ENCODE measurements at places on chromosomes 3 and 15.

DNA sequence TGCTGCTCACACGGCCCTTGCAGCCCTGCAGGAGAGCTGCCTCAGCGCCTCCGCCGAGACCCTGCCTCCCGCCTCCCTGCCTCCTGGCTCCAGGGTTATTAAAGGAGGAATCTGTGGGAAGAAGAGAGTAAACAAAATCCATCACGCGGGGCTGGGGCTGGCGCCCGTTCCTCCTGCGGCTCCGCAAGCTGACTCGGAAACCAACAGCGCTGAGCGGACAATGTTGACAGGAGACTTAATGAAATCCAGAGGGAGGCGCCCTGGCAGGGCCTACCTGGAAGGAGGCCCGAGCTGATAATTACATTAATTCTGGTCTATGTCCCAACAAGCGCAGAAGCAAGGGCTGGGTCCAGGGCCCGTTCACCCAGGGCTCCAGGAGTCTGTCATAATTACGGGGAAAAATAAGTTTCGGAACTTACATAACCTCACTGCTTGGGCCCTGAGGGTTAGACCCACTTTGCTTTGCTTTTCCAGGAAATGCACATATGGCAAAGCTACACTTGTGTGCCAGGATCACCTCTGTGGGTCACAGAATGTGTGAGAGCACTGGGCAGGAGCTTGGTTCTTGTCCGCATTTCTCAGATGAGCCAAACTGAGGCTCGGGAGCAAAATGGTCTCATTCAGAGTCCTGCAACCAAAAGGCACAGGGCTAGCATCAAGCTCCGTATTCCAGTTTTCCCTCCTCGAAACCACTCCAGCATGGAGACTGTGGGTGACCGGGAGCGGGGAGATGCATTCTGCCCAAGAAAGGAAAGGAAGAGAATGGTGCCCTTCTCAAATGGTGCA is 43.8 kb upstream of the SLC6A6 start:
- no peak for DNase-seq

DNA sequence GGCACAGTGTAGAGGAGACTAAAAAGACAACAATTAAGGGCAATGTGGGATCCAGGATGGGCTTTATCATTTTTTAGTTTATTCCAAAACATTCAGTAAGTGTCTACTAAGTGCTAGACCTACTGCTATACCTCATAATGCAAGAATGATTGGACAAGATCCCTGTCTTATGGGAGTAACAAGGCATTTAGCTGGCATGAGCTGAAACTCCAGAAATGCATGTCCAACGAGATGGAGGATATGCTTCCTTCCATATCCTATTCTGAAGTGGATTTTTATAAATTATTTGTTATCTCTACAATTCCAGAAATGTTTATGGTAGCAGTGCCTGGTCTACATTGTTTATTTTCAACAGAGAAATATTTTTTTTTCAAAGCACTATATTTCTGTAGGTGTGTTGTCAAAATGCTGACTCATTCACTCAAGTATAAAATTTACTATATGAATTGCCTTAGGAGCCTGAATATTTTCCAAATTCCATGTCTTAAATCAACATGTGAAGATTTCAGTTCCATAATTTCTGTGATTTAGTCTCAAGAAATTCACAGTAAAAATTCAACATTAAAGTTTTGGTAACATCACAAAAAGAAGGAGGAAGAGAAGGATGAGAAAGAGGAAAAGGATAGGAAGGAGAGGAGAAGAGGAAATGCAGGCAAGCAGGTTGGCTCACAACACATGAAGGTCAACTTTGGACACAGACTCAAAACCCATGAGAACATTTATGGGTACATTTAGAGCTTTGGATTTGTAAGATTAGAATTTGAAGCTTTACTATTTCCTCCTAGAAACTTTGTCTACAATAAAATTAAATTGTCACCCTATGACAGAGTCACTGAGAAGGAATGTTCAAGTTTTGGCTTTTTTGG is 88.6 kb downstream of the P3H2 start:
- DNase-seq: no peak

DNA sequence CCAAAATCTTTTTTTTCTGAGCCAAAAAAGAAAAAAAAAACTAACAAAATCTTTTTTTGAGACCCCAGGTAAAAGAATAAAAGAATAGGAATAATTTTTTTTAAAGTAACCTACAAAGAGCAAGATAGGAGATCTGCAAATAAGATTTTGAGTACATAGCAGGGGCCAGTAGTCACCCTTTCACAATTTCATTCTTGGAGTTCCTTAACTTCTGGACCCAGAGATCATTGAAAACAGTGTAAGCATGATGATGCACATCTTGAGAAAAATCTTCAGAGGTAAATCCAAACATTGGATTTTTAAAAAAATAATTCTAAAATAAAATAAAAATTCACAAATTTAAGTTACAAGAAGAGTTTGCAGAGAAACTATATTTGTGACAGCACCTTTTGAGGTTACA is 18.8 kb downstream of the TFRC start:
- no peak for DNase-seq

DNA sequence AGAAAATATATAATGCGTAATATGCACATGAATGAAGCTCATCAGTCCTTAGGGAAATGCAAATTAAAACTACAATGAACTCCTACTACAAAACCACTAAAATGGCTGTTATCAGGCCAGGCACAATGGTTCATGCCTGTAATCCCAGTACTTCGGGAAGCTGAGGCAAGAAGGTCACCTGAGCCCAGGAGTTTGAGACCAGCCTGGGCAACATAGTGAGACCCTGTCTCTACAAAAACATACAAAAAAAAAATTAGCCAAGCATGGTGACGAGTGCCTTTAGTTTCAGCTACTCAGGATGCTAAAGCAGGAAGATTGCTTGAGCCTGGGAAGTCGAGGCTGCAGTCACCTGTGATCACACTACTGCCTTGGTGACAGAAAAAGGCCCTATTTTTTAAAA is 85.2 kb downstream of the MAP4 start:
- DNase-seq: no peak

GRCh38 chr3:11116336-11117059 is 37.8 kb upstream of the HRH1 start:
- DNase-seq: no peak

- no peak for DNase-seq
Measured at GRCh38 chr3:150682279-150682678, 21.4 kb downstream of the ERICH6 start.

DNA sequence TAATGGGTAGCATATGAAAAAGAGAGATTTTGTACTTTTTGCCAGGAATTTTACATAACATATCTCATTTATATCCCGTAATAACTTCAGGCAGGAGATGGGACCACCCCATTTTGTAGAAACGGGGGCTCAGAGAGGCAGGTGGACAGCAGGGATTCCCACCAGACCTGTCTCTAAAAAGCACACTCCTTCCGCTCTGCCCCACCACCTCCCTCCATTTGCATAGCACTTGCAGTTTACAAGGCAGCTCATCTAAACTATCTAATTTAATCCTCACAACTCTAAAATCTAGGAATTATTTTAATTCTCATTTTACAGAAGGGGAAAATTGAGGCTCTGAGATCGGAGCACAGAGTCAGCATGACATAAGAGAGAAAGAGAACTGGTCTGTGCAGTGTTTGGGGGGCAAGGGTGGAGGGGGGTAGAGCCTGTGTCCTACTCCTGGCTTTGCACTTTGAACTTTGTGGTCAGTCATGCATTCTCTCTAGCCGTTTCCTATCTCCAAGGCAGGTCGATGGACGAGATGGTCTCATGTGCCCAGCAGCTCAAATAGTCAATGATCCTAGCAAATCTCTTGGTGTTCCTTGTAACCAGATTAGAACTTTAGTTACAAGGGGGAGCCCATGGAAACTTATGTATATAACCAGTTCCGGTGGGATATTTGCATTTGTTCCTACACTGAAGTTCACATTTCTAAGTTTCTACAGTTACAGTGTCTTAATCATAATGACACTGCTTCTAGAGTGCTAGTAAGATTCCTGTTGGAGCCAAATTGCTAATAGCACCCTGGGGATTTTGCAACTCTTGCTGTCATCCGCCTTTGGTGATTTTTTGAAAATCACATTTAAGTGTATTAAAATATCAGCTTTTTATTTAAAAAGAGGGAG is 18.6 kb downstream of the CRYGS start:
- DNase-seq: no peak

GRCh38 chr3:111418391-111418790 is 123.6 kb upstream of the CD96 start:
- DNase-seq: no peak

DNA sequence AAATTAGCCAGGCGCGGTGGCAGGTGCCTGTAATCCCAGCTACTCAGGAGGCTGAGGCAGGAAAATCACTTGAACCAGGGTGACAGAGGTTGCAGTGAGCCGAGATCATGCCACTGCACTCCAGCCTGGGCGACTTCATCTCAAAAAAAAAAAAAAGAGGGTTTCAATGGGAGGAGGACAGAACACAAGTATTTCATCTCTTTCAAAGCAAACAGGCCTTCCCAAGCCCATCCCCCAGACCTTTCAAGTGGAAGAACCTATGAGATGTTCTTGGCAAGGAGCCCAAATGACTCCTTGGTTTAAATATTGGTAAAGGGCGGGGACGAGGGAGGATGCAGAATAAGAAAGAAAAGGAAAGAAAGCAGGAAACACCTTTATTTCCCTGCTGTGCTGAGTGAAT is 62.2 kb upstream of the MCF2L2 start:
- DNase-seq: peak; percentile 13

GRCh38 chr3:178195824-178196223 is 340.4 kb upstream of the KCNMB2 start:
- DNase-seq: no peak

GRCh38 chr3:69716119-69716518 is 23.1 kb upstream of the MITF start:
- DNase-seq: no peak

DNA sequence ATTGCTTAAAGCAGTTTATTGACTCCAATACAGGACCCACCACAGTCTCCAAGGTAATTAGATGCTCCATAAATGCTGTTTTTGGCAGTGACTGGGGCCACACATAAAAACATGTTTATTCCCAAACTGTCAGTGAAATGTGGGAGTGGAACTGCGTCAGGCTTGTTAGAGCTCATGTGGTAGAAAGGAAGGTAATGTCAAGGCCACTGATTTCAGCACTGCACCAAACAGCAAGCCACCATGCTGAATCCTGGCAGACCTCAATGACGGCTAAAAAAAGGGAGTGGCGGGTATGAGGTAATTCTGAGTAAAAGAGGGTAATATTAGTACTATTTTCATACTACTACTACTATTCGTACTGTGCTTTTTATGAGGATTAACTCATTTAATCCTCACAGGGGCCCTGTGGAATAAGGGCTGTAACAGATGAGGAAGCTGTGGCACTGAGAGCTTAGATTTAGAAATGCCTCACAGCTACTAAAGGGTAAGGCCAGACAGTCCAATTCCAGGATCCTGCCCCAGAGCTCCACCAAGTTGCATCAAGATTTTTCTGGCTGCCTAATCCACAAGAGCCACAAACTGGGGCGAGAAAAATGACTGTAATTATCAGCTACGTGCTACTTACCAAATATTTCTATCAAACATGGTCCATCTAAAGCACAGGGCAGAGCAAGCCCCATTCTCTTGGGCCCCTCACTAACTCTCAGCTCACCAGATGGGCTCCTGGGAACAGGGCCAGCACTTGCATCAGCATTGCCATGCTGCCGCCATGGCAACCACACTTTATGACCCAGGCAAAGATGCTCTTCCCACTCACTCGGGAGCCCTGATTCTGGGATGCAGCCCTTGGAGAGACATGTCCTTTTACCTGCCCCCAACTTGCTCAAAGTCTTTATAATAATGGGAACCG is 83.6 kb upstream of the SPATA12 start:
- no peak for DNase-seq

GRCh38 chr3:151307131-151307530 is 9.5 kb downstream of the GPR87 start:
- DNase-seq: no peak

DNA sequence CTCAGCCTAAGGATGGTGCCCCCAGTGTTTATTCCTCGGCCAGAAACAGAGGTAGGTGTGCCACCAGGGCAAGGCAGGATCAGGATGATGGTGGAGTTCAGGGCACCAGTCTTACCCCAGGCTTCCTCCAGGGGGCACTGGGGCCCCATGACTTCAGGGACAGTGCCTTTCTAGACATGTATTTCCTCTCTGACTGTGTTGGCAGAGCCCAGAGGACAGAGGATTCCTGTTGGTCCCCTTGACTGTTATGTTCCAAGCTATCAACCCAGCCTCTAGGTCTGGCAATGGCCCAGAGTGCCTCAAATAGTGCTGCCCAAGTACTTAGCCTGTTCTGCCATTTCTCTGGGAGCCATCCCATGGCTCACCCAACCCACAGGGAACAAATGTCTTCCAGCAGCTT is 2.8 kb downstream of the HEMK1 start:
- DNase-seq: peak; percentile 88

DNA sequence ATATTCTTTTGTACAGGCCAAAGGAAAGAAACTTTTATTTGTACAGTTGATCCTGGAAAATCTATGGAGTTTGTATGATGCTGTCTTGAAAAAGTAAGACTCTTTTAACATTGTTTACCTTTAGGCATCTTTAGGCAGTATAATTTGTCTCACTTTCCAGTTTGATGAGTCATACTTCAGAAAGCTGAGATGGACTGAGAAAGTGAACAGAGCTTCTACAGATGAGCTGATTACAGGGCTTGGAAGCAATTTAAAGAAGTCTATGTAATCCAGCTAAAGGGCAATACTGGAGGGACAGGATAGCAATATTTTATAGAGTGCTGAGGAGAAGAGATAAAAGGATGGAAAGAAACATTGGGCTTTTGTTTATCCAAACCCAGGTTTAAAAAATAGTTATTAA is 123.5 kb upstream of the GOLGA6L4 start:
- no peak for DNase-seq

DNA sequence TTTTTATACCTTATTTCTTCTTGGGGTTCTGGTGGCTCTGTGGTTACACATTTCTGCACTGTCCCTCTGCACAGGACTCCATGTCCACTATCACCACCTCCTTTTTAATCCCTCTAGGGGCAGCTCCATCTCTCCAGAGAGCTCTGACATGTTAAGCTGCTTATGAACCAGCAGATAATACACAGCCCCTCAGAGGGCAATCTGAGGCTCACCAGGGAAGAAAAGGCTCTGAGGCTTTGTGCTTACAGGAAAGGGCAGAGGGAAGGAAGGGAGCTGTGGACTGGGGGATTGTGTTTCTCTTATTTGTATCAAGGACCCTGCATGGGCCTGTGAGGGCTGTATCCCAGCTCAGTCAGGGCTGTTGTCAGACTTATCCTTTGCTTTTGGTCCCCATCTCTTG is 164.5 kb downstream of the EPHB1 start:
- DNase-seq: no peak

DNA sequence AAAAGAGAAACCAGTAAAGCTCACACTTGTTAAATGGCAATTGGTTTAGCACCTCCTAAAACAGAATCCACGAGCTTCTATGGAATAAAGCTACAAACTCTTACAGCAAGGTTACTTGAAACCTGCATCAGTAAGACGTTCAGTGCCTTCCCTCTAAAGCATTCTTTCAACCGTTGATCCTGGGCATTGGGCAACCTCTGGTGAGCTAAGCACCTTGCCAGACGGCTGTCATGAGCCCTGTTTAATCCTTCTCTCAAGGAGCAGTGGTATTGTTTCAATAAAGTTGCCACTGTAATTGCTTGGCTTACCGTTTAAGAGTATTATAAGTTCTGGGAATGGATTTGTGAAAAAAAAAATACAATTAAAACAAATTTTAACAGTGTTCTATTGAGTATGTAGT is 75.0 kb downstream of the COL8A1 start:
- no peak for DNase-seq

Measured in activated CD8-positive, alpha-beta memory T cell treated with anti-CD3 and anti-CD28 coated beads, Interleukin-2, amount 50 U/mL, for 48 hours (primary cell).